Mucosa of descending colon (tissue), 3 donors: ENCODE measurements at places on chromosomes 6 and 20.

DNA sequence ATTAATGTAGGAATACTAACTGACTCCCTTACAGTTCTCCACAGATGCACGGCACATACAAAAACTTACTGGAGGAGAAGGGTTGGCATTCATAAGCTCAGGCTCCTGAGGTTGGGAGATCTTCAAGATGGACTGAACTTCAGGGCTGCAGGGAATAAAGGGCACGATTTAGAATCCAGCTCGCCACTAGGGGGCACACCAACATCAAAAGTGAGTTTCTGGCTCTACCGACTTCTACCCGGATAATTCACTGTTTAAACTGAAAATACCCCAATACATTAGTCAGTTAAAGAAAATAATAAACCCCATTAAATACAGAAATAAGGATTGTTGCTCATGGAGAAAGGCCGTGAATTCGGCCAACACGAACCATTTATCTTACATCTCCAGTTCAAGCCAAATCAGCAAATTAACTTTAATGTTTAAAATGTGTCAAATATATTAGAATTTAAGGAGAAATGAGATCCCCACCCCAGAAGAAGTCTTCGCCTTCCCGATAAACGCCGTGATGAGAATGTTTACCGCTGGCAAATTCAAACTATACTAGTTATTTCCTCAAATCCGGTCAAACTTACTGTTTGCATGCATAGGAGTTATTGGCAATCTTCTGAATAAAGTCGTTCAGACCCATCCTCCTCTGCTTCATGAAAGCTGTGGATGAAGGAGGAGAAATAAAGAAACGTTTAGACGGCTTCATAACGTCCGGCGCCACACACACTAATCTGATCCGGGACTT lies 121.7 kb upstream of the SLC2A12 start:
- peak; percentile 96 for DNase-seq

DNA sequence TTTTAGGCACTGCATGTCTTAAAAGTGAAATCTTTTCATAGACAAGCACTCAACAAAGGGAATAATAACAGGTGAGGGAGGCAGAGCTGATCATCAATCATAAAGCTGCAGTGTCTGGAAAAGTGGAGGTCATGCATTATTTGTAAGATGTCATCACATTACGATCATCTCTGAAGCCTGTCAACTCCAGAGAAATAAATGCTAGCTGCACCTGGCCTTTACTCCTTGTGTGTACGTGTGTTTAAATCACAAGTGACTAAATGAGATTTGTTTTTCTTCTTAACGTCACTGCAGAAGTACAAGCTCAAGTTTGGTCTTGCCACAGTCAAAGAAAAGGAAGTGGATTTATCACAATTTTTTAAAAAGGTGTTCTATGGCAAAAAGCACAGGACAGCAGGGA lies 275.5 kb upstream of the SGK1 start:
- no peak for DNase-seq

DNA sequence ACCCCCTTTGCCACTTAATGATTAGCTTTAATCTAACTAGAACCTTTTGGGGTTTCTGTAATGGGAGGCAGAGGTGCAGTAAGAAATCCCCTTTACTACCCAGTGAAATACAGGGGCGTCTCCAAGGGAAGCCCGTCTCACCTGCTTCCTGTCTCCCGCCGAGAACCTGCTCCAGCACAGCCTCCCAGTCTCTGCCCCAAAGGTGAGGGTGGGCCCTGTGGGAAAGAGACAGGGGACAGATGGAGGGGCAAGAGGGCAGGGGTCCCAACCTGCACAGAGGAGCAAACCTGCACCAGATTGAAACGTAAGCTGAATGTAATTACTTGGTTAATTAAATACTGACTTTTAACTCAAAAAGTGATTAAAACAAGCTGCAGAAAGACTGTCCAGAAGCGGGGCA lies 474.2 kb upstream of the SULF2 start:
- no peak for DNase-seq

GRCh38 chr20:36308986-36309385 lies 2.8 kb downstream of the DLGAP4 start:
- no peak for DNase-seq

DNA sequence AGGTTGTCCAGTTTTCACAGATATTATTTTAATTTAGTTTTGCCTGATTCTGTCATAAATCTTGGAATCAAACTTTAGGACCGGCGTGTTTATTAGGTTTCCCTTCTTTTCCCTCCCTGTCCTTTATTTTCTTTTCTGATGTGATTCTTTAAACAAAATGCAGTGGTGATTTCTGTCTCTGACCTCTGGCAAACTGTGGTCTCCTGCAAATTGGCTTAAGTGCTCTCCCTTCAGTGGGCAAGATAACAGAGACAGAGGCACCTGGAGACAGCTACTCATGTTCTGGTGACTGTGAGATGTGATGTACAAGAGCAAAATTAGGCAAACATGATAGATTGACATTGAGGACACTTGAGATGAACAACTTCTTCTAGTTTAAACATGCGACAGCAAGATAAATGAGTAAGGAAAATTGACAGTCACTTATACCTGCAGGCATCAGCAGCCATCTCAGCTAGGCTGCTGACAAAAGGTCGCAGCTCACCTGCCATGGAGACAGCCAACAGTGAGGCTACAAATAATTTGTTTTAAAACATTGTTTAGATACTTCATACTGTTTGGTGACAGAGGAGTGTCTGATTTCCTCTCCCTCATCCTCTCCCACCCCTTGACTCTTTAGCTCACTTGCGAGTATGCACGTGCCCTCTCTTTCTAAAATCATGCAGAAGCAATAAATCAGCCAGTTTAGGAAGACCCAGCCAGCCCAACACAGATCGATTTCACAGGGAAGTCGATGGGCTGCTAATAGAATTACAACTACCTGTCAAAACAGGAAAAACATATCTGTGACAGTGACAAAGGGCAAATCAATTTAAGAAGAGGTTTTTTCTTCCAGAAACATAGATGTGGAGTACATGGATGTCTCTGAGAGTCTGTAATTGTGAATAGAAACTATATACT lies 63.4 kb upstream of the MAP3K7 start:
- no peak for DNase-seq

GRCh38 chr6:10272591-10272990 lies 142.3 kb downstream of the TFAP2A start:
- no peak for DNase-seq

DNA sequence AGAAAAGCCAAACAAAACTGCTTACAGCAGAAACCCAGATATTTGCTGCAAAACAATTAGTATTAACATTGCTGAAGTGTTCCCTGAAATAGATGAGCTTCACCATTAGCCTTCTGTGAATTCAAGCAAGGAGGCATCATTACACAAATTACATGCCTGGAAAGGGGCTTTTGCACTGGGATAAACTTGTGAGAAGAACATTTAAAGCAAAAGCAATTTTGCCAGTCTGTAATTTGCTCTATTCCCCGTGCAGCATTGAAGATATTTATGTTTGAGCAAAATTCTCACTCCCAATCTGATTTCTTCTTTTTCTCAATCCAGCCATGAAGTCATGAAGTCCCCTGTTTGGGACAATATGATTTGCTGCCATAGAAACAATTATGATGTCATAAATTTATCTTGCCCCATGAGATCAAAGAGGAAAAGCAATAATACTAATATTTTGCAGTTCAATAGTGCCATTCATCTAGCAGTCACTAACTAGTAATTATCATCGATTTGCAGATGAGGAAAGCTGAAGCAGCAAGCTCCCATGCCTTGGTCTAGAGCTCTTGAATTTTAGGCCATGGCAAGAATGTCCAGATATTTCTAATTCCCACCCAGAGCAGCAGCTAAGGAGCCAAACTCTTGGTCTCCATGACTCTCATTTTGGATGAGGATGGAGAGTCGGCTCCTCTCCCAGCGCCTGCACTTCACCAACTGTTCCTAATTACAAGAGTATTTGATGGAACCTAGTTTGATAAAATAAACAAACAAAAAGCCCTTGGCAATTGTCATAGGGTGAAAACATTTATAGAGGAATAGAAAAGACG lies 49.5 kb upstream of the CCN6 start:
- DNase-seq = no peak

GRCh38 chr6:119323931-119324330 lies 25.6 kb downstream of the MAN1A1 start:
- DNase-seq = no peak

GRCh38 chr20:41403604-41404003 lies 37.0 kb upstream of the EMILIN3 start:
- DNase-seq = no peak

- no peak for DNase-seq
Observed at GRCh38 chr20:36098364-36098763, 56.2 kb upstream of the EPB41L1 start.

- no peak for DNase-seq
Observed at GRCh38 chr6:32785781-32786533, 22.6 kb upstream of the HLA-DQB2 start.

DNA sequence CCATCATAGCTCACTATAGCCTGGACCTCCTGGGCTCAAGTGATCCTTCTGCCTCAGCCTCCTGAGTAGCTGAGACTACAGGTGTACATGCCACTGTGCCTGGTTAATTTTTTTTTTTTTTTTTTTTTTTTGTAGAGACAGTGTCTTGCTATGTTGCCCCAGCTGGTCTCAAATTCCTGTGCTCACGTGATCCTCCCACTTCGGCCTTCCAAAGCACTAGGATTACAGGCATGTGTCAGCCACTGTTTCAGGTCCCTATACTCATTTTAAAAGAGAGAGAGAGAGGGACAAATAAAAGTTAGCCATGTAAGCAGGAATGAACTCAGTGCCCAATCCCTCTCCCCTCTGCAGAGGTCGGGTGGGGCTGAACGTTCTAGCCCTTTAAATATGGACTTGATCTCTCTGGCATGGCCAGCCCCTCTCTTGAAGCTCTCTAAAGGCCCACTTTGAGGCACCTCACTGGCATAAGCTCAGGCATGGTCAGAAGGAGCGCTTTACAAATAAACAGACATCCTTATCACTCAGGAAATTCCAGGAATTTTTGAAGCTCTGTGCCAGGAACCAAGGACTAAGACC lies 9.0 kb upstream of the SERPINB1 start:
- DNase-seq = no peak

DNA sequence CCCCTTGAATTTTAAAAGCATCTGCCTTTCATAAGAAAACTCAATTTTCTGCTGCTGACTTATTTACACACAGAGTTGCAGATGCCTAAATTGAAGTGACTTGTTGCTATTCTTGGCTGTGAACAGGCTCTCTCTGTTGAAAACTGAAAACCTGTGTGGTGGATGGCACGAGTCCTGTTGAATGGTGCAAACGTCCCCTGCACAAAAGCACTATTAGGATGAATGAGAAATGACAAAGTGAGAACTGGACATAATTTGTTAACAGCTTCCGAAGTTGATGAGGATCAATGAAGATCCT lies 201.7 kb upstream of the PREP start:
- no peak for DNase-seq

GRCh38 chr6:90107771-90108282 lies 188.8 kb downstream of the BACH2 start:
- no peak for DNase-seq

DNA sequence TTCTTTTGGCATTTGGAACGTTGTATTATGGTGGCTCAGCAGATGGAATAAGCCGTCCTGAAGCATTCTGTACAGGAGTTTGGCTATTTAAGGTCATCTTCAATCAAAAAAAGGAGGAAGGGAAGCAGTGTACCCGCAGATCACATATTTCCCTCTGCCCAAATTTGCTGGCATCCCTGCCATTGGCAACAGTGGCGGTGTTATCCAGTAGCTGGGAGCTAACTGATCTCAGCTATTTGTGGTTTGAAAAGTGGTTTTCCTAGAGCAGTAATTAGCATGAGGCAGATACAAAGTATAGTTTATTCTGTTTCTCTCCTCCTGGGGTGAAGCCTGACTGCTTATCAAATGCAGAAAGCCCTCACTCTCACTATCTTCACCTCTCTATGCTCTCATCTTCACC lies 576.8 kb downstream of the QKI start:
- no peak for DNase-seq

DNA sequence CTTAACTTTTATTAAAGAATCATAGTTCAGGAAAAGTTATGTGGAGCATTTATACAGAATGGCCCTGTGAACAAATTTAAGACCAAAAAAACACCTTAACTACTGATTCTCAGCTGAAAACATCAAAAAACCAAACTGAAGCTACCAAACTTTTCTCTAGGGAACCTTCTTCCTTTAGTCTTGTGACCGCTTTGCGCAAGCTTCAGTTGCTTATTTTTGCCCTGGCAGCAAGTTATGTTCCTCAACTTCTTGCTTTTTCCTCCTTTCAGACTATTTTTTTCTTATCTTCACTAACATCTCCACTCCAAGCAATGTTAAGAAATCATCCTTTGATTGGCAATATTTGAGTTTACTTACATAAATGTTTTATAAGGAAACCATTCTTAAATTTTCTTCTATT lies 100.1 kb downstream of the MYB start:
- DNase-seq = no peak

DNA sequence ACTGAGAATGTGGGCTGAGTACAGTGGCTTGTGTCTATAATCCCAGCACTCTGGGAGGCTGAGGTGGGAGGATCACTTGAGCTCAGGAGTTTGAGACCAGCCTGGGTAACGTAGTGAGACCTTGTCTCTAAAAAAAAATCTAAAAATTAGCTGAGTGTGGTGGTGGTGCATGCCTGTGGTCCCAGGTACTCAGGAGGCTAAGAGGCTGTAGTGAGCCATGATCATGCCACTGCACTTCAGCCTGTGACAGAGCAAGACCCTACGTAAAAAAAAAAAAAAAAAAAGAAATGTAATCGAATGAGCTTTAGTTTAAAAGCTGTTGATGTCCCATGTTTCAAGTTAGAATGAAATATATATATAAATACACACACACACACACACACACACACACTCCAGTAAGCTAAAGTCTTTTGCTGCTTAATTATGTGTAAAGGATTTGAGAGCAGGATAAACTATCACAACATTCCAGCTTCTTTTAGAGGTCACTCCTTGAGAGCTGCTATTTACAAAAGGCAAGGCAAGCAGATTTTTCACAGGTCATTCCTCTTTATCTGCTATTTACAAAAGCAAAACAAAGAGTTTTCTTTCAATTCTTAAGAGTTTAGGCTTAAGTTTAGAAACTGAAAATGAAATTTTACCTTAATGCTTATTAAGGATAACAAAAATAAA lies 4.7 kb upstream of the MICAL1 start:
- no peak for DNase-seq

DNA sequence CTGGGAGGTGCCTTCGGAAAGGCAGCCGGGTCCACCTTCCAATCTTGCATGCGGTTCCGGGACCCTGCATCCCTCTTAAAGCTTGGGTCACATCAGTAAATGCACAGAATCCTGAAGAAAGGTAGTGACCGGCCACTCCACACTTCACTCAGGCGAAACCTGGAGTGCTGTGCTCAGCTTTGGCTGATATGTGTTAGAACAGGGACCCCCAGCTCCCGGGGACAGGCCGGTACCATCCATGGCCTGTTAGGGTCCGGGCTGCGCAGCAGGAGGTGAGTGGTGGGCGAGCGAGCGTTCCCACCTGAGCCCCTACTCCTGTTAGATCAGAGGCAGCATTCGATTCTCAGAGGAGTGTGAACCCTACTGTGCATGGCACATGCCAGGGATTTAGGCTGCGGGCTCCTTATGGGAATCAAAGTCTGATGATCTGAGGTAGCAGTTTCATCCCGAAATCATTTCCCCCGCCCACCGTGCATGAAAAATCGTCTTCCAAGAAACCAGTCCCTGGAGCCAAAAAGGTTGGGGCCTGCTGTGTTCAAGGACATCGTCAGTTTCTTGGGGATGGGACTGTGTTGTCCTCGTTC lies 143.0 kb downstream of the ERMARD start:
- DNase-seq = no peak

GRCh38 chr6:38187325-38187724 lies 367.8 kb downstream of the ZFAND3 start:
- no peak for DNase-seq

- no peak for DNase-seq
Observed at GRCh38 chr6:45605971-45606370, 228.2 kb upstream of the SUPT3H start.

GRCh38 chr6:111356551-111356950 lies 126.5 kb downstream of the REV3L start:
- no peak for DNase-seq

GRCh38 chr6:11008821-11009220 lies 35.3 kb downstream of the ELOVL2 start:
- no peak for DNase-seq
